ENCODE measurements at places on chromosomes 2 and 18.

DNA sequence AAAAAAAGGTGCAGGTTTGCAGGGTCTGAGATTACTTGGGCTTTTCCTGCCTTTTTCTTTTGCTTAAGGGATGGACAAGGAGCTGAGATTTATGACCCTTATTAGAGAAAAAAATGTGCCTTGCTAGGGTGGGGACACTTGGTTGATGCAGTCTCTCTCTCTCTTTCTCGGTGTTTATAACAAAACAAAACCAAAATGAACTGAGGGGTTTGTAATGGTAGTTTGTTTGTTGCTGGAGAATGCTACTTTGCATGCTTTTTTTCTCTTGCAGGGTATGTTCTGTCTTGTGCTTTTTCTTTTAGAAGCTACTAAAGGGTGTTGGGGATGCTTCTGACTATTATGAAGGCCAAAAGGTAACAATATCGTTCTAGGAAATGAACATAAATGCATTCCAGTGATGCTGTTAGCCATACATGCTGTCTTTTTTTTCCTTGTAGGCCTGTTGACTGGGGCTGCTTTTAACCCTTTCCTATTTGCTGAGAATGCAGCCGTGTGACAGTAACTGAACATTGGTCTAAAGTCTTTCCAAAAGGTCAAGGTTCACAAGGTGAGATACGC lies 435 bp downstream of the ZNF532 start:
- DNase-seq: no peak

GRCh38 chr2:37656512-37657423 lies 14.7 kb downstream of the CDC42EP3 start:
- no peak for DNase-seq

DNA sequence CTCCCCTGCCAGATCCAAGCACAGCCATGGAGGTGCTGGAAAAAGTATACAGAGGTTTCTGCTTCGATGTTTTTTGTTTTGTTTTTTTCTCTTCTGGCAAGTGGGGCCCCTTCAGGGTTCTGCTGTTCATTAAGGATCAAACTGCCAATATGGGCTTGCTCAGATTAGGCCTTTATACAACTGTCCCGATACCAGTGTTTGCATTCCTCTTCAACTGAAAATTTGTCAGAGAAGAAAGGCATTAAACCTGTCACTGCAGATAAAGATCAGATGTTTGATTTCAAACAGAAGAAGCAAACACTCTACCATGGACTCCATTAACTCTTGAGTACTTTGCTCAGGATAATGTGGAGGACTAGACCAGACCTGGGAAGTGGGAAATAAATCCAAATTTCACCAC lies 396.0 kb upstream of the SMIM21 start:
- no peak for DNase-seq

GRCh38 chr18:78722929-78723710 lies 256.5 kb upstream of the SALL3 start:
- peak; percentile 18 for DNase-seq

- no peak for DNase-seq
Measured at GRCh38 chr2:239517686-239518085, 116.9 kb upstream of the HDAC4 start.

GRCh38 chr2:119760956-119761275 lies 1.2 kb downstream of the PTPN4 start:
- no peak for DNase-seq

- DNase-seq: no peak
Measured at GRCh38 chr2:127525691-127526131, 578 bp downstream of the IWS1 start.

GRCh38 chr2:9693646-9694045 lies 62.8 kb upstream of the YWHAQ start:
- no peak for DNase-seq

- no peak for DNase-seq
Measured at GRCh38 chr18:12325726-12326245, 17.7 kb downstream of the TUBB6 start.

- DNase-seq: no peak
Measured at GRCh38 chr2:29062371-29062770, 12.0 kb downstream of the PCARE start.

DNA sequence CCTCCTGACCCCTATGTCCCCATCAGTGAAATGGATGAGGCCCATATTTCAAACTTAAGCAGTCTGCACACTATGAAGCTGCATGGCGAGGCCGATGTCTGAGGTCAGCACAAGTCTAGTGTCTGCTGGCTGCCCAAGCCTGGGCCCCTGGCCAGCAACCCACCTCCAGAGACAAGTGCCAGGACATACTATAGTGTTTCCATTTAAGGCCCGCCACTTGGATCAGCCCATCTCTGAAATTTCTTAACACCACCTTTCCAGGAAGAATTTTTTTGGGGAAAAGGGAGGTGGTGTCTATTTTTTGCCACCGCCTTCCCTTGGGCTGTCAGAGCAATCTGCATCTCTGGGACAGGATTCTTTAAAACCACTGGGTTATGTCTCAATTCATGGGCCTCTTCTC lies 1.8 kb downstream of the ACVR1 start:
- no peak for DNase-seq

DNA sequence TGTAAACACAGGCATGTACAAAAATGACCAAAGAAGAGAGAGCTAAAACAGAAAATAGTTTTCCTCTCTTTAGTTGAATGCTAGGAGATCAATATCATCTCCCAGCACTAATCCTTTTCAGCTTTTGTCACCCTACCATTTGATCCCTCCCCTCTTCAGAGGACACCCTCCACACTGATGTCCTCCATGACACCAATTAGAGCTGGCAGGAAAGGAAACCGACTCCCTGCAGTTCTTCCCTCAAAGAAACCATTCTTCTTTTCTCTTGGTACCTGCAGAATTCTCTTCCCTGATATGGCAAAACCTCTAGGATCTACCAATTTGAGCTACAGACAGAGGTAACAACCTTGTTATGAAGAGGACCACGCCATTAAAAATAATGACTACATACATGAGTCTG lies 5.3 kb downstream of the EPB41L3 start:
- DNase-seq: no peak

DNA sequence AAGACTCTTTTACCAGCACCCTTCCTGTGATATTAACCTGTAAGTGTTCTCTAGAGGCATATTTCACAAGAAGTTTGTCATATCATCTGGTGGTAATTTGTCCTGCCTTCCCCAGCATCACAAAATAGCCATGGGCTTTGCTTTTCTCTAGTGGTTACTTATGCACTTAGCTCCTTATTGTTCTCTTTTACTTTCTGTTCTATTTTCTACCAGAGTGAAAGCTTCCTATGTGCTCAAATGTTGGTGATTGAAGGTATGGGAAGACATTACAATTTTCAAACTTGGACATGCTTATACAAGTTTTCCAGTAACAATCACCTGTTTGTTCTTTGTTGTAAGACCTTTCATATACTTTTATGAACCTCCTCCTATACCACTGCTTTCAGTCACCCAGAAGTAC lies 87.0 kb upstream of the KCNH7 start:
- DNase-seq: no peak

DNA sequence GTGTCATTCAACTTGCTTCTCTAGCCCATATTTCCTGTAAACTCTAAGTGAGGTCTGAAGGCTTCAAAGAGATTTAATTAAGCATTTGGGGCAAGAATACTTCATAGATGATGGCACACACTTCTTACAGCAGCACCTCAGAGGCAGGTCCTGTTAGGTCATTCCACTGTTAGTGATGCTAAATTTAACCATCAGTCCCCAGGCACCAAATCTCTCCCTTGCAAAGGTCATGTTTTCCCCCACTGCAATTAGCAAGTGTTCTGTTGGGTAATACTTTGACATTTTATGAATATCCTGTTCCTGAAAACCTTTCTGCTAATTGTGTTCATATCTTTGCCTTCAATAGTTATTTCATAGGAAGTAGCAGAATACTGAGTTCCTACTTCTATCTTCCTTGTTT lies 117.0 kb downstream of the STK39 start:
- no peak for DNase-seq

DNA sequence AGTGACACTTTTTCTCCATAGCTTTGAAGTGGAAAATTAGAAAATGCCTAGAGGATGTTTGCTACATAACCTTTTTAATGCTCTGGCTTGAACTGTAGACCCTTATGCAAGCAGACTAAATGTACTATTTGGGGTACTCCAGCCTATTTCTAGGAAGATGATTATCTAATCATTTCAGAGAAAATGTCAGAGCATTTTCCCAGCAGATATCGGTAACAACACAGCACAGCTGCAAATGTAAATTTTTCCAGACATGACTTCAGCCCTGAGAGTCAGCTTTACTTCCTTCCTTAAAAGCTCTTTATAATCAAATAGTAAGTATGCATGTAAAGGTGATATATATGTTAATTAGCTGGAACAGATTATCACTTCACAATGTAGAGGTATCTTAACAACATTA lies 1647.1 kb downstream of the SUCLG1 start:
- DNase-seq: no peak

- DNase-seq: peak; percentile 93
Measured at GRCh38 chr18:54958704-54959625, at the start of gene CCDC68. TSS of gene CCDC68 (minus strand) at chr18:54959461. CDS start at chr18:54942791, 16,670 bp downstream.

GRCh38 chr2:31090188-31090587 lies 48.1 kb downstream of the GALNT14 start:
- DNase-seq: no peak

GRCh38 chr18:70354080-70354479 lies 65.2 kb downstream of the SOCS6 start:
- DNase-seq: no peak

- DNase-seq: no peak
Measured at GRCh38 chr2:112194482-112194881, 56.3 kb downstream of the FBLN7 start.

DNA sequence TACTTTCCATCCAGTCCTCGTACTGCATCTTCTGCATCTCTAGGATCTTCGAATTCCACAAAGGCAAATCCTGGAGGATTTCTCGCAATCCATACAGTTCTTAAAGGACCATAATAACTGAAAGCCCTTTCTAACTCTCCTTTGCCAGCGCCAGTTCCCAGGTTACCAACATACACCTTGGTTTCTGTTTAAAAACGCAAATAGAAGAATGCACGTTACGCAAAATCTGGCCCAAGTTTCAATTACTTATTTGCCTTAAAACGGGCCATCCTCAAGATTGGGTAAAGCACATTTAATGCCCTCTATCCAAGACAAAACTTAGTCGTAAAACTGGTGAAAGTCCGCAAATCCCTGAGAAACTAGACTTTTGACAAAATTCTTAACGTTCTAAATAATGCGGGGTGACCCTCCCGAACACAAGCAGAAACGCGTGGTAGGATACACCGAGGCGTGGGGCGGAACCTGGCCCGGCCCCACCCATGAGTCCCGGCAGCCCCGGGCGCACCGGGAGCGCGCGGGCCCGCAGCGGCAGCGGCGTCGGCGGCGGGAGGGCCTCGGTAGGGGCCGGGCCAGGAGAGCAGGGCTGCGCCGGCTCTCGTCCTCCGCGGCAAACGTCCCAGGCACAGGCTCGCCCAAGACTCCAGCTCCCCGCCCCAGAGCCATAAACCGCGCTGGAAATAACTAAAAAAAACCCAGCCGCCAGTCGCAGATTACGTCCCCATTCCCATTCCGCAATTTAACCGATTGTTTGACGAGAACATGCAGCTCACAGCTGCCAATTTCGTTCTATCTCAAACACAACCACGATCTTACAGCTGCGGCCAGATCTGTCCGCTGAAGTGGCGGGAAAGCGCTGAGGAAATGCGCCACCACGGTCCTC lies 910 bp downstream of the SRSF7 start:
- peak; percentile 75 for DNase-seq

- peak; percentile 59 for DNase-seq
Measured at GRCh38 chr2:239167011-239167673, 233.7 kb downstream of the HDAC4 start.

- DNase-seq: no peak
Measured at GRCh38 chr2:25112113-25112512, 56.3 kb downstream of the POMC start.

GRCh38 chr2:206084870-206085741 lies 868 bp downstream of the INO80D start:
- peak; percentile 74 for DNase-seq

DNA sequence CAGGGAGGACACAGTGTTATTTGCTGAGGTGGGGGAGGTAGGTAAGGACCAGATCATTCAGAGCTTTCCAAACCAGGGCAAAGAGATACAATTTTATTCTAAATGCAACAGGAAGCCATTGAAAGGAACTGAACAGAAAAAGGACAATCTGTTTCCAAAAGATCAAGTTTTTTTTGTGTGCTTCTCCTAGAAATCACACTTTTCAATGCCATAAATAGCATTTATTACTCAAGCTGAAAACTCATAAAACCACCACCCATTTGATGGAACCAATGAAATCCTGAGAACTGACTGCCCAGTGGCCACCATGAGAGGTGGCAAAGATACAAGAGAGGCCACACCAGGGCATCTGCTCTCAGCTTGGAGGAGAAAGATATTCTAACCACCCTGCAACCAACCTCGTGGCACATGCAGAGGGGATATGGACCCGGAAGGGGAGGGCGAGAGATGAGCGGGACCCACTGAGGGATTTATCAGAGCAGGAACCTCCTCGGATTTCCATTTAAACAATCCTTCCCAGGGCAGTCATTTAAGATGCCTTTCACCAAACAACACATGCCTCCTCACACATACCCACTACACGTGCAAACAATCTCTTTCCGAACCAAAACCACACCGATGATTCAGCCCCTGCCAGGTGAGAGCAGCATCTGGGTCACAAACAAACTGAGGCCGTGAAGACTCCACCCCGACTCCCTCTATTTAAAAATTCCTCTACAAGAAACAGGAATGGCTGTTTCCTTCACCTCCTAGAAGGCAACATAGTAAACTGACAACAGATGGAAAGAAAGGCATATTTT lies 8.8 kb downstream of the CYB5A start:
- no peak for DNase-seq

DNA sequence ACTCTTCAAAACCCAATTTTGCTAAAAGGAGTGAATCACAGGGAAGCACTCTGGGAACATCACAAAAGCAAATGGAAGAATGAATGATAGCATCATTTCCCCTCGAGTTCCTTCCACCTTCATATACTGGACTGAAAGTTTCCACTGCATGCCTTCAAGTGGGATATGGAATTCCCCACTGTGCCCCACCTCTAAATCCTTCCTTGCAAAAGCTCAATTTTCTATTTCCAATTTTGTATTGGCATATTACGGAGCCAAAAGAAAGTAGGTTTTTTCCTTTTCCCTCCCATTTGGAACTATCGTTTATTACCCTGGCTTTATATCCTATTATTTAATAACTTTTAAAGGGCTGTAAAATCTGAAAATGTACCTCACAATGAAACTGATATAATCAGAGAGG lies 149.3 kb downstream of the PIEZO2 start:
- DNase-seq: no peak

DNA sequence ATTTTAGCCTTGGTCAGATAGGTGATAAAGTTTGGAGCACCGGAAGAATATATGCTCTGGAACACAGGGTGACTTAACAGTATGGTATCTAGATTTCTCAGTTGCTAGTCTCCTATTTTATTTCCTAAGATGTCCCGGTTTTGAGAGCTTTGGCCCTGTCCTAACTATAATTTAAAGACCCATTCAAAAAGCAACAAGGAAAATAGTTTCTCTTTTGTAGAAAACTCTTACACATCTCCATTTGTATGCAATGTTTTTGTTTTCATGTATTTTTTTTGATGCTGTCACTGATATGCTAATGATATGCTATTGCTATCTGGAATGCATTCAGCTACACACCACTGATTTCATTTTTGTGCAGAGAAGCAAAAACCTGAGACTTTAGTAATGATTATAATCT lies 237.8 kb downstream of the GPD2 start:
- no peak for DNase-seq

GRCh38 chr2:113085542-113085941 lies 17.8 kb downstream of the IL1F10 start:
- no peak for DNase-seq

- DNase-seq: no peak
Measured at GRCh38 chr2:197071213-197071612, 144.7 kb upstream of the PGAP1 start.
